ENCODE measurements at places on chromosomes 2 and 18. TPM values are rescaled to one million over a fixed set of nuclear protein-coding genes. Genes with fewer than 3 reads are reported as not detected.

Gene IL18RAP
- polyA plus RNA-seq = 0.55 TPM

Gene IL1RL1
- polyA plus RNA-seq = not detected

Gene KCNJ13
- polyA plus RNA-seq = 0.09 TPM

Gene IL36B
- not detected for polyA plus RNA-seq

Gene SLC16A14
- polyA plus RNA-seq = 0.49 TPM

Gene ATP8B1
- 0.50 TPM for polyA plus RNA-seq

Measured in IgD-negative memory B cell (primary cell).